ENCODE measurements at places on chromosomes 12 and 14.

DNA sequence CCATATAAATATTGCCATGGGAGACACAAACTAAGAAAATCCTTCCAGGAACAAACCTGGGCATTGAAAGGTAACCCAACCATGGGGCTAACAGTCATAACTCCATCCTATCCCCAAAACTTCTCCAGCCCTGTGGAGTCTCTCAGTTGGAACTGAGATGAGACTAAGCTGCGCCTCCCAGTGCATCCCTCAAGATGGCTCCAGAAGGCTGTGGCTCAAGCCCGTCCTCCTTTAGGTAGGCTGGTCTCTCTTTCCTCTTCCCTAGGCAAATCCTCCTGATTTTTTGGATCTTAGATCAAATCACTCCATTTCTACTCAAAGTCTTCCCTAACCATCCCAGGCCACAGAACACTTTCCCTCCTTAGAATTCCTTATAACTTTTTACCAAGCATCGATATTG, 364.3 kb upstream of the CCDC196 start:
- DNase-seq = no peak

DNA sequence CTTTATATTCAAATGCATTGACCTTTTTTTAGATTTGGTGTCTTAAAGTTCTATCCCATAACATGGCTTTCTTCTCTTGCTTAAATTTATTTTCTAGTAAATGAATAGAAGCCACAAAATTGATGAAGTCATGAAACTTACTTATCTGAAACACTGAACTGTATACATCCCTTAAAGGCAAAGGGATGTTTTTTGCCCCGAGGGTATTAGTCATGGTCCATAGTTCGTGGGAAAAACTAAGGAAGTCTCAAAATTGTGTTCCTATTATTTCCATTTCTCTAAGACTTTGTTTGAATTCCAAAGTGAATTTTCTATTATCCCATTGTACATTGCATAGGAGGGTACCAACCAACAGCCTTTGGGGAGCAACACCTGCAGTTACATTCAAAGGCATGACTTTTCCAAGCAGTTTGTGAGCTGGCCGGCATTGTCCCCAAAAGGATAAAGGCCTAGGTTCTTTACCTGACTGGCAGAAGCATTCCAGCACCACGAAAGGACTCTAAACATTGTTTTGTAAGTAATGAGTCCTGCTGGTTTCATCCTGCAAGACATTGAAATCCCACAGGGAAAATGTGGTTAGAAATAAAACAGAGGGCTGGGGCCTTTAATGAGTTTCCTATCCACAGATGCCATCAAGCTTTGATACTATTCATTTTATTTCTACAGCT, 473.5 kb downstream of the PRKD1 start:
- no peak for DNase-seq

GRCh38 chr14:64117671-64118402, 176.3 kb downstream of the ESR2 start:
- DNase-seq = no peak

DNA sequence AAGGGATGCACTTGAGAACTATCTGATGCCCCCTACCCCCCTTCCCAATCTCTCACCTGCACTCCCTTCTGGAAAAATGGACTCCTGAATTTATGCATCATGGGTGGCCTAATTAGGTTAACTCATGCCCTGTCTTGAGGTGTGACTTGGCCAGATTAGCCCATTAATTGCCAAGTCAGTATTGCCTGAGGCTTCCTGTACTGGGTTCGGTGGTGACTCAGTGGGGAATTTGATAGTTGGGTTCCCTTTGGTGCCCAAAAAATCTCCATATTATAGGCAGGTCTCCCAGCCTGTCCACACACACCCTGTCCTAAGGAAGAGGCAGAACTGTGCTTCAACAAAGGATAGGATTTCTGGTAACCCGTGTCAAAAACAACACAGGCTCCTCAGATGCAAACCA, 146.1 kb downstream of the CHST11 start:
- DNase-seq = no peak

DNA sequence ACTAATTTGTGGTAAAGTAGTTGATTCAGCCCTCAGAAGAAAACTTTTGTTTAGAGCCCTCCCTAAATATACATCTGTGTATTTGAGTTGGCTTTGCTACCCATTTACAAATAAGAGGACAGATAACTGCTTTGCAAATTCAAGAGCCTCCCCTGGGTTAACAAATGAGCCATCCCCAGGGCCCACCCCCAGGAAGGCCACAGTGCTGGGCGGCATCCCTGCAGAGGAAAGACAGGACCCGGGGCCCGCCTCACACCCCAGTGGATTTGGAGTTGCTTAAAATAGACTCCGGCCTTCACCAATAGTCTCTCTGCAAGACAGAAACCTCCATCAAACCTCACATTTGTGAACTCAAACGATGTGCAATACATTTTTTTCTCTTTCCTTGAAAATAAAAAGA, 2.7 kb downstream of the FZD10 start:
- DNase-seq = no peak

DNA sequence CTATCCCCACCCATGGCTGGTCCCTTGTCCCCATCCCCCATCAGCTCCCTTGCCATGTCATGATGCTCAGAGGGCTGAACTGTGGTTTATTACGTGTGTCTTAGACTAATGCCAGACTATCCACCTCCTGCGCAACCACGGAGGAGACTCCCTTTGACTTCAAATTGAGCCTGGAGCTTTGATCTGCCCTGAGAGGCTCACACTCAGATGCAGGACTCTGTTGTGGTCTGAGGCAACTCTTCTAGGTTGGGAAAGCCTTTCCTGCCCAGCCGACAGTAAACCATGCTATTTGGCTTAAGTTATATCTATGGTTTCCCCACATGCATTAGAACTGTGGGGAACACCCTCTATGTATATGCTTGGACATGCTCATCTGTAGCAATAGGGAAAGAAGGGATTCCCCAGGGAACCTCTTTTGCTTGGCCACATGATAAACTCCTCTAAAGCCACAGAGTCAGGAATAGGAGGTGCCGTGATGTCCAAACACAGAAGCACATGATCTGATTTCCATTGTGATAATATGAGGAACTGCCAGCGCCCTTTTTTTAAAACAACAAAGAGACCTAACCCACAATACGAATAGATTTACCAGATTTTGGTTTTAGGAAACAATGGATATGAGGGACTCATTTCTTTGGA, 11.1 kb upstream of the LGALS3 start:
- DNase-seq = no peak

GRCh38 chr14:76194327-76194726, 42.6 kb downstream of the GPATCH2L start:
- no peak for DNase-seq

All from NCI-H187 treated with DMSO at 0.1 percent for 48 hours (cell line).